ENCODE measurements at places on chromosomes 16 and 17.

DNA sequence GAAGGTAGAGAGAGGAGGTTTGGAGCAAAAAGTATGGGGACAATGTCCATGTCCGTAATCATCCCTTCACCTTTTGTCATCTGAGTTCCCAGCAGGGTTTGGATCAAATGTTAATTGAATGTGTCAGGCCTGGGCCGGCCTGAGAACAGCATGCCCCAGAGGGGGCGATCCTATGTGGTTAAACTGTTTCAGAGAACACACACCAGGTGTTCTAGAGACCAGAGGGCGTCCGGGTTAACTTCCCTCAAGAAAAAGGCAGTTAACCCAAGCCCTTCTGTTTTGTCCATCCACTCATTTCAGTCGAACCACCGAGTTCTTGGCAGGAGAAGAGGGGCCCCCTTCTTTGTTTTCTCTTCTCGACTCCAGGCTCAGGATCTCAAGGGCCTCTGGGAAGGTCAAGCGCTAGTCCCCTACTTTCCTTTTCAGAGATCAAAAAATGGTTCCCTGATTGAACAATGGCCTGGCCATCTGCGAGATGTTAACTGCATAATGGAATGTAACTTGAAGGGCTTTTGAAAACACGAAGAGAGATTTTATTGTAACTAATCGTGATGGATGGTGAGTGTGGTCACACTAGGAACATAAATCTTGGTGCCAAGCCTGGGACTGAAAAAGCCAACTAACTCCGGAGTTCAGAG is 142.5 kb downstream of the IRX3 start:
- no peak for DNase-seq

DNA sequence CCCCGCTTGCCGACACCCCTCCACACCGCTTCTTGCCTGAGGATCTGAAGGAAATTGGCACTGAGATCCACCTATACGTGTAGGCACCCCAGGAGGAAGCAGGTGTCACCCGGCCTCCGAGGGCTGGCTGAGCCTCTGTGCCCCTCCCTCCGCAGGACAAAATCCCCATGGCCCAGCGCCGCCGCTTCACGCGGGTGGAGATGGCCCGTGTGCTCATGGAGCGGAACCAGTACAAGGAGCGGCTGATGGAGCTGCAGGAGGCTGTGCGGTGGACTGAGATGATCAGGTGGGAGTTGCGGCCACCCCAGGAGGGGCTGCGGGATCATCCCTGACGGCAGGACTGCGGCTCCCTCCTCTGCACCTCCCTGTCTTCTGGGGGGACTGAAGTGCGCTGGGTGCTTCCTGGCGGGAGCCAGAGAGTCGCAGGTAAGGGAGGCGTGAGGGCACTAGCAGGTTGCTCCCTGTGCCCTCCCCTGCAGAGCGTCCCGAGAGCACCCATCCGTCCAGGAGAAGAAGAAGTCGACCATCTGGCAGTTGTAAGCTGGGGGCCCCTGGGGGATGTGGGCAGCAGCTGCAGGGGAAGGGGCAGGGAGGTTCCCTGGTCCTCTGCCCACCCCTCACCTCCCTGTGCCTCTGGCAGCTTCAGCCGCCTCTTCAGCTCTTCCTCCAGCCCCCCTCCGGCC is 9.0 kb downstream of the NME3 start:
- no peak for DNase-seq

- no peak for DNase-seq
Measured at GRCh38 chr17:30336369-30337171, 2.7 kb upstream of the TMIGD1 start.

- no peak for DNase-seq
Measured at GRCh38 chr16:11058832-11059231, 114.5 kb downstream of the CLEC16A start.

GRCh38 chr17:633641-634101 is 81.0 kb downstream of the VPS53 start:
- no peak for DNase-seq

DNA sequence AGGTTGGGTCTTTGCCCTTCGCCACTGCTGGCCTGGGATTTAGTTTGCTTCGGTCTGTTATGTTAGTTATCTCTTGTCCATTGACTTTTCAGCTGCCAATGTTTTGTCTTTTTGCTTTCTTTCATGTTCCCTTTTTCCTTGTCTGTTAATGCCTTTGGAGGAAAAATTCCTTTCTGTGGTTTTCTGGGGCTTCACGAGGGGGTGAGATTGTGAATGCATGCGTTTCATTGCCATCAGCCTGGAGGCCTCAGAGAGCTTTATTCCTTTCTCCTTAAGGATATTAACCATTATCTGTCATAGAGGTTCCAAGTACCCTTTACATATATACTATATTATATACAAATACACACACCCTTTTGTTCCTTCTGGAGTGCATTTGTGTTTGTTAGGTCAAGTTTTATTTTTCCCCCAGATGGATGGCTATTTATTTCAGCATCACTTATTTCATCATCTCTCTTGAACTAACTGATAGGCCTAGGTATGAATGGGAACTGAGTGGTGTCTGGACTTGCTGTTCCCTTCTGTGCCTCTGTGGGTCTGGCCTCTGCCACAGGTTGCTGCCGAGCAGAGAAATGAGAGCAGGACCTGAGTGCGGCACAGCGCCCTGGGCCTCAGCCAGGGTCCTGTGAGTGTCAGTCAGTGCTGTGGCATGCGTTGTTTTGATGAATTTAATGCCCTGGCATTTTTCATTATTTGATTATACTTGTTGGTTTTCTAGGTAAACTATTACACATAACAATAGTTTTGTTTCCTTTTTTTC is 193.4 kb downstream of the LGALS9B start:
- DNase-seq, result no peak

- no peak for DNase-seq
Measured at GRCh38 chr16:46887524-46887854, 3.3 kb downstream of the GPT2 start.

GRCh38 chr17:73278465-73279453 is 17.1 kb upstream of the CPSF4L start:
- DNase-seq, result no peak

- DNase-seq, result no peak
Measured at GRCh38 chr17:37802712-37803416, 58.0 kb upstream of the HNF1B start.

- DNase-seq, result no peak
Measured at GRCh38 chr16:75099738-75100602, 16.6 kb downstream of the LDHD start.

- peak; percentile 77 for DNase-seq
Measured at GRCh38 chr17:50425682-50426471, at the start of gene ACSF2. TSS of gene ACSF2 (plus strand) at chr17:50426218. CDS start at chr17:50426262, 44 bp downstream.

- no peak for DNase-seq
Measured at GRCh38 chr17:8939496-8940334, 25.8 kb downstream of the PIK3R5 start.

DNA sequence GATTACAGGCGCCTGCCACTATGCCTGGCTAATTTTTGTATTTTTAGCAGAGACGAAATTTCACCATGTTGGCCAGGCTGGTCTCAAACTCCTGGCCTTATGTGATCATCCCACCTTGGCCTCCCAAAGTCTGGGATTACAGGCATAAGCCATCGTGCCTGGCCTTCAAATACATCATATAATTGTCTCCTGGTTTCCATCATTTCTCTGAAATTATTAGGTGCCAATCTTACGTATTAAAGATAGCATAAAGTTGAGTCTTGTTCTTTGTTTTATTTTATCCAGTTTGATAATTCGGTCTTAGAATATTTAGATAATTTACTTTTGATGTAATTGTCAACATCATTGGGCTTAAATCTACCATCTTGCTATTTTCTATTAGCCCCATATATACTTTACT is 32.8 kb upstream of the TMEM92 start:
- no peak for DNase-seq

DNA sequence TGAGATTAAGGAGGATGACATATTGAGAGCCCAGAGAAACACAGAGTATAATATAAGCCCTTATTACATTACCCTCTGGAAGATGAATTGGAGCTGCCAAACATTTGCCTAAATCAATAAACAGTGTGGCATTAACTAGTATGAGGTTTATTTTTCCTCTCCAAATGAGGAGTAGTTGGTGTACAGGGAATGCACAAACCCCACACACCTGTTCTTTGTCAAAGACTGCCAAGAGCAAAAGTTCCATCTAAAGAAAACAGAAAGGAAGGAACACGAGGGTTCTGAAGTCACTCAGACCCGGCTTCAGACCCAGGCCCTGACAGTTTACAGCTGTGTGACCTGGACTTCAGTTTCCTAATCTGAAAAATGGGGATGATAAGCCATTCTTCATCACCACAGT is 138.1 kb downstream of the SHISA9 start:
- DNase-seq, result no peak

- DNase-seq, result no peak
Measured at GRCh38 chr16:88747588-88748301, 37.3 kb downstream of the PIEZO1 start.

GRCh38 chr17:67995570-67996263 is 552 bp downstream of the C17orf58 start:
- DNase-seq, result no peak

- DNase-seq, result no peak
Measured at GRCh38 chr16:13379266-13379665, 477.9 kb downstream of the SHISA9 start.

DNA sequence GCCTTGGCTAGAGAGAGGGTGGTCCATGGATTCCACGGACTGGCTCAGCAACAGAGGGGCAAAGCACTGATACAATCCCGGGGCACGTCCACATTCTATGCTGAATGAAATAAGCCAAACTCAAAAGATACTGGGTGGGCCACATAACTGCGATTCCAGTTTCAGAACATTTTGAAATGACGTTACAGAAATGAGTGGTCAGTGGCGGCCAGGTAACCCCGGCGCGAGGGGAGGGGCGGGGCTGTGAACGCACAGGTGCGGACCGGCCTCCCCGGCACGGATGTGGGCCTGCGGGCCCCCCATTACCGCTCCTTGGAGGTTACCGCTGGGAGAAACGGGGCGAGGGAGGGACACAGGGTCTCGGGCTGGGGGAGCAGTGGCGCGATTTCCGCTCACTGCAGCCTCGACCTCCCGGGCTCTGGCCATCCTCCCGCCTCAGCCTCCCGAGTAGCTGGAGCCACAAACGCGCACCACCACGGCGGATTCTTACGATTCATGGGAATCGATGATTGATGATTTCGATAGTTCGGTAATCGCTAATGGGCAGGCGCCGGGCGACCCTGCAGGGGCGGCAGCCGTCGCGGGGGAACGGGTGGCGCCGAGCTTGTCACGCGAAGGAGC is 559 bp downstream of the MVD start:
- no peak for DNase-seq

GRCh38 chr17:30000001-30000754 is 58.7 kb downstream of the EFCAB5 start:
- DNase-seq, result no peak

DNA sequence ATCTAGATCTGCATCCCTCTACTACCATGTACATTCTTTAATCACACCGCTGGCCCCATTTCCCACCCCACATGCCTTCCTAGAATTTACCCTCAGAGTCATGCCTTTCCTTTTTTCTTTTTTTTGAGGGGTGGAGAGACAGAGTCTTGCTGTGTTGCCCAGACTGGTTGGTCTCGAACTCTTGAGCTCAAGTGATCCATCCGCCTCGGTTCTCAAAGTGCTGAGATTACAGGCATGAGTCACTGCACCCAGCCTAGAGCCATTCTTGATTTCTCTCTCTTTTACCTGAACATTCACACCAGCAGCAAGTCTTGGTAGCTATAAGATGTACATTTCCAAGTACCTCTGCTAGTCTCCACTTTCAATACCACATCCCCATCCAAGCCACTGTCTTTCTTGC is 2.1 kb downstream of the PAGR1 start:
- DNase-seq, result no peak

DNA sequence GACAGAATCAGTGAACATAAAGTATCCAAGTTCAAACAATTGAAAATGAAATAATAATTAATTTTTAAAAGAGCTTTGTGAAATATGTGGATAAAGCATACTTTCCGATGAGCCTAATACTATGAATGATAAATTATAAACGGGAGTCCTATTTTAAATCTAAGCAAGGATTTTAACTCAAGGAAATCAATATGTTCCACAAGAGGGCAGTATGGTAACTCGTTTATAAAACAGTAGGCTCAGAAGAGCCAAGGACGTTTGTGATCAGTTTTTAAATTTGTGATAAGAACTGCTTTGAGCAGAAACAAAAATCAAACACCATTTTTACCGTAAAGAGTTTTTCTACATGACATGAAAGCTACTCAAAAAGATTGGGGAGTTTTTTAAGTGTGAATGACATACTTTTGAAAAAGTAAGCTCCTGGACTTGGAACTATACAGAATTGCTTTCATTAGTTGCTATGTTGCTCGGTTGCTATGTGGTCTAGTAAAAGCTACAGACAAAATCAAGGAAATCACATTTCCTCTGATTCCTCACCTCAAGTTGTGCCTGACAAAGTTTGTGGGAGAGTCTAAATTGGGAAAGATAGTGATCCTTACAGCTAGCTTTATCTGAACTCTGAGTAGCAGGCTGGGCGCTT is 11.8 kb upstream of the TEKT1 start:
- DNase-seq, result no peak

DNA sequence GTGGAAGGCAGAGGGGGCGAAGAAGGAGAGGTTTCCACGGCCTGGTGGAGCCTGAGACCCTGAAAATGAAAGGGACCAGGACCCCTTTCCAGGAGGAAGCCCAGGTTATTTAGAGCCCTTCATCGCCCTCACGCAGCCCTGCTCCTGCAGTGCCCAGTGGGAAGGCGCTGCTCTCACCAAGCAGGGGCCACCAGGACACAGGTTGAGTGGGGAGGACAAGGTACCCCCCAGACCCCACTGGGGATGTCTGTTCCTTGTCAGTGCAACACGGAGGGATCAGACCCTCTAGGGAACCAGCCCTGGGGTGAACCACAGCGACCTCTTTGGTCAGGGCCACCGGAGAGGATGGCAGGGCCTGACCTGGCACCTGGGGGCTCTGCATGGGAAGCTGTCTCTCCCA is 163.9 kb downstream of the C16orf95 start:
- DNase-seq, result no peak

GRCh38 chr17:28551421-28552175 is 826 bp downstream of the UNC119 start:
- DNase-seq, result no peak

DNA sequence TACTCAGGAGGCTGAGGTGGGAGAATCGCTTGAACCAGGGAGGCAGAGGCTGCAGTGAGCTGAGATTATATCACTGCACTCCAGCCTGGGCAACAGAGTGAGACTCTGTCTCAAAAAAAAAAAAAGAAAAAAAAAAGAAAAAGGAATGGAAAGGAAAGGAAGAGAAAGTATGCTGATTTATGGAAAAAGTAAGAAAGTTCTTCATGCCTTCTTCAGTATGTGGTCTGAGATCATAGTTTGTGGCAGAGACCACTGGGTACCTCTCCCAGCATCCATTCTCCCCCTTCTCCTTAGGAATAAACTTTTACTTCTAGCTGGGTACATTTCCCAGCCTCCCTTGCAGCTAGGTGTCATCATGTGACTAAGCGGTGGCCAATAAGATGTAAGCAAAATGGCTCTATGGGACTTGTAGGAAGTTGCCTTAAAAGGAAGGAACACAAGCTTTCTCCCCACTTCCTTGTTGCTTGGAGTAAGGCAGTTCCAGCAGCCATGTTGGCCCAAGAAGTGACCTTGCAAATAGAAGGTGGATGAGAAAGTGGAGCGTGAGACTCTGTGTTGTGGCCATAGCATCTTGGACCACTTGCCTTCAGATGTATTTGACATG is 26.1 kb upstream of the XPO6 start:
- DNase-seq, result no peak

Data from gastrocnemius medialis (tissue), 4 donors.